ENCODE measurements at places on chromosomes 6 and 20.

- DNase-seq, result no peak
Observed at GRCh38 chr6:101268541-101268940, 125.0 kb upstream of the GRIK2 start.

GRCh38 chr6:10425975-10426780 is 11.3 kb upstream of the TFAP2A start:
- no peak for DNase-seq

DNA sequence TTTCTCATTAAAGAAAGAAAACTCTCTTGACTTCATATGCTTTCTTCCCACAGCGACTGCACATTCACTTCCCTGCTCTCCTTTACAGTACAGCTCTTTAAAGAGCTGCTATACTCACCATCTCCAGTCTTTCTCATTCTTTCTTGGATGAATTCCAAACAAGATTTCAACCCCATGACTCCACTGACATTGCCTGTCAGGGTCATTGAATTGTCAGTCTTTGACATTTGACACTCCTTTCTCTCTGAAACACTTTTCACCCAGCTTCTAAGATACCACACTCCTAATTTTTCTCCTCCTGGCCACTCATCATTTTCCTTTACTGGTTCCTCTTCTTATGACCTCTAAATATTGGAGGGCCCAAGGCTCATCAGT is 811 bp upstream of the ARMH2 start:
- DNase-seq, result no peak

DNA sequence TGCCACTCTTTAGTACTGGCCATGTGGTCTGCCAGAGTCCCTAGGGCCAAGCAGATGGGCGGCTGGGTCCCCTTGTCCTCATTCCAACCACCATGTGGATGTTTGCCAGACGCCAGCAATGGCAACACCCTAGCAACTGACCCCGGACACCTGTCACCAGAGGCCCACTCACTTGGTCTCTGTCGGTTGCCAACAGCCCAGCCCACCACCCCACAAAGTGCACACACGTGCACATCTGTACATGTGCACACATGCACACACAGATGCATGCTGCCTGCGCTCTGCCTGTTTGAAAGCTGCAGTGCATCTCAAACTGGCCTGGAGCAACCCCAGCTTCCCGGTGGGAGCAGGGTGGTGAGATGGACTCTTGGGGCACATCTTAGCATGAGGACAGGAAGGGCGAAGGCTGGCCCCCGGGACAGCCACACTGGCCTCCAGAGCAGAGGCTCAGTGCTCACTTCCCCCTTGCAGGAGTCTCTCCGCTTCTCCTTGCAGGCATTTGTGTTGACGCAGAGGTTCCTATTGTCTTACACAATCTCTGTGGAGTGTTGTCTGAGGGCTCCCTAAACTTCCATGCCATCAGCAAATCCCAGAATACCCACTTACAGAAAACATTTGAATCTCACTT is 54.0 kb downstream of the PSMG4 start:
- no peak for DNase-seq

GRCh38 chr20:15528391-15529111 is 1044.7 kb downstream of the KIF16B start:
- no peak for DNase-seq

DNA sequence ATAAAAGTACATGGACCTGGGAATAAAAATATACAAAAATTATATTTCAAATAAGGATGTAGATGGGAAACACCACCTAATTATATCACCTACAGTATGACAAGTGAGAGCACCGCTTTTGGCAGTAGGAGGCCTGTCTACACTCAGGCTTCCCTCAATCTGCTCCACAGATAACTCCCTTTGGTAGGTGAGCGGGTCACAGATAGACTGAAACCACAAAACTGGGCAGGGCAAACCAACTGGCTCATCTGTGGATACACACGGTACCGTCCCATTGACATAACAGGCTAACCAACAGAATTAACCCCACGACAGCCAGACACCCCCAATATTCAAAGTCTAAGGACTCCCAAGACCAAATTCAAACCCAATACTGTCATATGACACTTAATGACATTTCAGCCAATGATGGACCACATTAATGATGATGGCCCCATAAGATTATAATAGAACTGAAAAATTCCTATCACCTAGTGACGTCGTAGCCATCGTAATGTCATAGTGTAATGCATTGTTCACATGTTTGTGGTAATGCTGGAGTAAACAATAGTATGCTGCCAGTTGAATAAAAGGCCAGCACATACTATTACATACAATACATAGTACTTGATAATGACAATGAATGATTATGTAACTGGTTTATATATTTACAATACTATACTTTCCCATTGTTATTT is 109.7 kb downstream of the MBOAT1 start:
- DNase-seq, result no peak

DNA sequence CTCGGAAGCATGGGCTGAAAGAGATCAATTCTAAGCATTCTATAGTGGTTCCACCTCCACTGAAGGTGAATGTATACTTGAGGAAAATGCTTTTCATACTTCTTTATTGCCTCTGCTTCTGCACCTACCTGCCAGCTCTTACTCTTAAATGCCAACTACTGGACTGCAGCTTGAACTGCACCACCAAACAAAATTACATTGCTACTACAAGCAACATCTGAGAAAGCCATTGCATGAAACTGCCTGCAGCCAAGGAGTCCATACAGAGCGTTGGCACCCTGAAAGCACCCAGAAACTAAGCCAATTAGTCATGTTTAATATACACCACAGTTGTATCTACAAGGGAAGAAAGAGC is 440.9 kb downstream of the BTBD3 start:
- DNase-seq, result no peak

- DNase-seq, result no peak
Observed at GRCh38 chr6:50666089-50666488, 47.2 kb upstream of the TFAP2D start.

DNA sequence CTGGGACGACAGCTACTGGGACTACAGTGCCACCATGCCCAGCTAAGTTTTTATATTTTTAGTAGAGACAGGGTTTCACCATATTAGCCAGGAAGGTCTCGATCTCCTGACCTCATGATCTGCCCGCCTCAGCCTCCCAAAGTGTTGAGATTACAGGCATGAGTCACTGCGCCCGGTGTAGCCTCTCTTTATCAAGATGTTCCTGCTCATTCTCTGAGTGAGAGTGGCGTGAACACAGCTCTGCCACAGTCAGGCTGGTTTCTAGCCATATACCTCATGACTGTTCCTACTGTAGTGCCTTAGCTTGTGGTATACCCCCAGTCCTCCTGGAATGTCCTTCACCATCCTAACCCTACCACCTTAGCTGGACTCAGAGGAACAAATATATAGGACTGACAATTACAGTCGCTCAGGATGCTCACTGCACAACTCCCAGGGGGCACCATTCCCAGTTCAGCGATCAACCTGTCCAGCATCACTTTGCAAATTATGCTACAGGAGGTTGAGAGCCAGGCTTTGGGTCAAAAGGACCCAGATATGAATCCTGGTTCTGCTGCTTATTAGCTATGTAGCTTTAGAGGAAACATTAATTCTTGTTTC is 86.3 kb downstream of the CHMP4B start:
- DNase-seq, result no peak

GRCh38 chr6:36977470-36977941 is 8.5 kb downstream of the MTCH1 start:
- no peak for DNase-seq

DNA sequence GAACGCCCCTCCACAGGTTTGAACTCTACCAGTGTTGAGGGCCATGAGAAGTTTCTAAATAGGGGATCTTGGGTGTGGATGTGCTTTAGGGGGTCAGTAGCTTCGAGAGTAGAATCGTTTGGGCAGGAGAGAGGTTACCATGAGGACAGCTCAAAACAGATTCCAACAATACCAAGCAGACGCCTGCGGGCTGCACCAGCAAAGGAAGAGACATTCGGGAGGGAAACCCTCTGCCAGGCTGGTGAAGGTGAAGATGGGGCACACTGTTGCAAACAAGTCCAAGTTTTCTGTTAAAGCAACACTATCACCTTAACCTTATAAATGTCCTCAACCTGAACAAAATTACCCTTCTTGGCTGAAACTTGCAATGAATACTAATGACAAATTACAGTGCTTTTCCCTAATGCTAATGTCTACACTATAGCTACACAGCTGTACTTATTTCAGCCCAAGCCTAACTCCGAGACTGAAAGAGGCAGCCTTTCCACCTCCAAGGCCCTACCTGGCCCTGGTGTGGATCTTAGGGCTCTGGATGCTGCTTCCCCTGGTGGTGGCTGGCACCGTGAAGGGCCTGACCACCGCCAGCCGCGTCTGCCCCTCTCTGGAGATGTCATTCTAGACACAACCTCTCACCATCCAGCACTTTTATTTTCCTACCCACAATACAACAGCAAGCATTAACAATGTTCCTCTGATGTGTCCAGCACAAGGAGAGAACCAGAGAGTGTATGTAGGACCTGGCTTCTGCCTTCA is 80.1 kb downstream of the DLL1 start:
- no peak for DNase-seq

- no peak for DNase-seq
Observed at GRCh38 chr6:43831191-43831590, 61.2 kb downstream of the VEGFA start.

DNA sequence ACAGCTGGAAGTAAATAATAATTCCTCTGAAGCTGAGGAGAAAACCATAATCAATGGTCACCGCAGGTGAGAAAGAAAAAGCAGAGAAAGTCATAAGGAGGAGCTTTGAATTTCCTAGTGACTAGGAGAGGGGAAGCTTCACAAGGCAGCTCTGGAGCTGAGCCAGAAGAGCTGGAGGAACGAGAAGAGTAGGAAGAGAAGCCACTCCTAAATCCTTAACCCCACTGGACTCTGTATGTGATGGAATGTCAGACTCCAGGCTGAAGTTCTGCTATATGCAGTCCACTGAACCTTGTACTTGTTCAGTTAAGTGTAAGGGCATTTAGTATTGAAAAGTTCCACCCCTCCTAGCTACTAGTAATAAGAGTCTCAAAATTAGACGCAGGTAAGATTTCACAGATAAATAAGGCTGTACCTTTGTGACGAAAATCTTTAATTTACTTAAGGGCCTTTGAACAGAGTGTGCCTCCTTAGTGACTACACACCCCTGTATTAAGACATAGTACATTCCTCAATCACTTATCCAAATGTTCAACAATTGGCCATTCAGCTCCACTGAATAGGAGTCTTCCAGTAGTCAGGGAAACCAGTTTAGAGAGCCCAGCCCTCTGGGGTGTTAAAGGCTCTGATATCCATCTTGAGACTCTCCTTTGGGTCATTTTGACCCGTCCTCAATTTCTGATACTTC is 71.4 kb upstream of the UFL1 start:
- DNase-seq, result no peak

DNA sequence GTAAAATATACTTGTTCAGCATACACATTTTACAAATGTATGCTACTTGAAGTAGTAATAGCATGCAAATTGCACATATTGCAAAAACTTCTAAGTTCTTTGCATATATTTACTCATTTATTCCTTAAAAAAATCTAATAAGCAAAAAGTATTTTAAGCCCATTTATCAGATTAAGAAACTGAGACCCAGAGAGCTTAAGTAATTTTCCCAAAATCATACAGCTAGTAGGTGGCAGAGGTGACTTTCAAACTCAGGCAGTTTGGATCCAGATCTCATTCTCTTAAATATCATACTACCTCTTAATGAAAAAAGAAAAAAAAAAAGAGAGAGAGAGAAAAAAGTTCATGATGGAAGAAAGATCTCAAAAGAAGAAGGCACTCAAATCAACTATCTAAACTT is 157.9 kb downstream of the RPS12 start:
- DNase-seq, result no peak

GRCh38 chr20:55103188-55103587 is 627.8 kb downstream of the DOK5 start:
- DNase-seq, result no peak

DNA sequence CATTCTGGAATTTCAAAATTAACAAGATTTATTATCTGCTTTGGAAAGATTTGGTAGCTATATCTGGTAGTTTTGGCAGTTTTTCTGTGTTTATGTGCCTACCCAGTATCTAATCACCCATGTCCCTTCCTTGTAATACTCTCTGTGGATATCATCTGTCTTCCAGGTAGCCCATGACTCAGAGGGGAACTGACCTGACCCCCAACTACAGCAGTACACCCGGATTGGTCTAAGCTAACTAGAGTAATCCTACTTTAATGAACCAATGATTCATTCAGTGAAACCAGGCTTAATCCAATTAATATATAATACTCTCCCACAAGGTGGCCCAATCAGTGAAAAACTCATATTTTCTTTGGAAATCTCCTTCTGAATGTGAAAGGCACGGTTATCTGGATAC is 295.3 kb upstream of the SULF2 start:
- no peak for DNase-seq

GRCh38 chr20:23314699-23315098 is 35.9 kb upstream of the NXT1 start:
- DNase-seq, result no peak

DNA sequence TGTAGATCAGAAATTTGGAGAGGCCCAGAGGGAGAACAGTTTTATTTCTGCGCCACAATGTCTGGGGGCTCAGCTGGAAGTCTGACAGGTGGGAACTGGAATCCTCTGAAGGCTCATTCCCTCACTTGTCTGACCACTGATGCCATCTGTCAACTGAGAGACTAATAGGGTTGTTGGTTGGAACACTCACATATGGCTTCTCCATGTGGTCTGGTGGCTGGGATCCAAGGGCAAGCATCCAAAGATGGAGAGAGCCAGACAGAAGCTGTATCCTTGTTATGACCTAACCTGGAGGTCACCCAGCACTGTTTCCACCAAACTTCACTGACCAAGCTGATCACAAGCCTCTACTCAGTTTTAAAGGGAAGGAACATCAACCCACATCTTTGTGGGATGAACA is 117.9 kb upstream of the AKAP12 start:
- no peak for DNase-seq

DNA sequence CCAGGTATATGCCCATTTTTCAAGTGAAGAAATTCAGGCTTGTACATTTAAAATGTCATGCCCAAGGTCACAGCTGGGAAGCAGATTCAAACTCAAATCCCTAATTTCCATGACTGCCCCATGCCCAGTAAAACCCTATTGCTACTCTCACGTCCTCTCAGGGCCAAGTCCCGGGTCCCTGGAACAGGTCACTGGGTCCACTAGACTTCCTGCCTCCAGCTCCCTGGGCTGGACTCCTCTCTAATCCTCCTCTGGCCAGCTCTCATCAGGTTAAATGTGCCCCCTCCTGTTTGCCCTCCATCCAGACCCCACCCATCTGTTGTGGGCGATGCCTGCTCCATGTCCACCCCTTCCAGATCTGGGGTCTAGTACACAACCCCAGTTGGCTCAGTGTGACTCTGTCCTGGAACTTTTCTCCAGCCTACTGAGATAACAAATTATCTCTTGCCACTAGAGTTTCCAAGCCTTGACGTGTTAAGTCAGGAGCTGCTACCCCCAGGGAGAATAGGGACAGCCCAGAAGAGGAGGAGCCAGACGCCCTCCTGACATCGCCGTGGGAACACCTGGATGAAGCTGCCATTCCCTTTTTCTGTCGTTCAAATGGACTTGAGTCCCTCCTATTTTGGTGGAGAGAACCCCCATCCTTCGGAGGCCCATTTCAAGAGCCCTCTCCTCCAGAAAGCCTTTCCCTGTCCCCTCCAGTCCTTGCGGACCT is 3.7 kb upstream of the SPDEF start:
- DNase-seq, result no peak

- no peak for DNase-seq
Observed at GRCh38 chr6:164133095-164133494, 718.6 kb downstream of the QKI start.

Measured in activated CD4-positive, CD25-positive, alpha-beta regulatory T cell (primary cell).